ENCODE measurements at places on chromosomes 3 and 15.

DNA sequence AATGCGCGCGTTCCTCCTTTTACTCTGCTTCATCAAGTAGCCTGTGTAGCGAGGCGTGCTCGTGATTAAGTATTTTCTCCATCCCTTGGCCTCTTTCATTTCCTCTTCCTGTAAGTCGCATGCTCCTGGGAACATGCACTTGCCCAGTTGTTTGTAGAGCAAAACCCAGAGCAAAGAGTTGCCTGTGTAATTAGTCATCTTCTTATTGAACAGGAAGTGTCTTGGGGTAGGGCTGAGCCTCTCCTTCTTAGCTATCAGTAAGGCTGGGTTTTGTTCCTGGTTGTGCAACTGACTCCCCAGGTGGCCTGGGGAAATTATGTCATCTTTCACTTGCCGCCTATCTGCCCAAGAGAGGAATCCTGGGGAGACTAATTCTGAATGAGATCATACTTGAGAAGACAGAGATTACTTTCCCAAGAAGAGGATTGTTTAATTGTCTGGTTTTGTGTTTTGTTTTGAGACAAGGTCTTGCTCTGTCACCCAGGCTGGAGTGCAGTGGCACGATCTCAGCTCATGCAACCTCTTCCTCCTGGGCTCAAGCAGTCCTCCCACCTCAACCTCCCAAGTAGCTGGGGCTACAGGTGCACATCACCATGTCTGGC, 14.9 kb downstream of the LIPH start:
- DNase-seq: peak; percentile 92

DNA sequence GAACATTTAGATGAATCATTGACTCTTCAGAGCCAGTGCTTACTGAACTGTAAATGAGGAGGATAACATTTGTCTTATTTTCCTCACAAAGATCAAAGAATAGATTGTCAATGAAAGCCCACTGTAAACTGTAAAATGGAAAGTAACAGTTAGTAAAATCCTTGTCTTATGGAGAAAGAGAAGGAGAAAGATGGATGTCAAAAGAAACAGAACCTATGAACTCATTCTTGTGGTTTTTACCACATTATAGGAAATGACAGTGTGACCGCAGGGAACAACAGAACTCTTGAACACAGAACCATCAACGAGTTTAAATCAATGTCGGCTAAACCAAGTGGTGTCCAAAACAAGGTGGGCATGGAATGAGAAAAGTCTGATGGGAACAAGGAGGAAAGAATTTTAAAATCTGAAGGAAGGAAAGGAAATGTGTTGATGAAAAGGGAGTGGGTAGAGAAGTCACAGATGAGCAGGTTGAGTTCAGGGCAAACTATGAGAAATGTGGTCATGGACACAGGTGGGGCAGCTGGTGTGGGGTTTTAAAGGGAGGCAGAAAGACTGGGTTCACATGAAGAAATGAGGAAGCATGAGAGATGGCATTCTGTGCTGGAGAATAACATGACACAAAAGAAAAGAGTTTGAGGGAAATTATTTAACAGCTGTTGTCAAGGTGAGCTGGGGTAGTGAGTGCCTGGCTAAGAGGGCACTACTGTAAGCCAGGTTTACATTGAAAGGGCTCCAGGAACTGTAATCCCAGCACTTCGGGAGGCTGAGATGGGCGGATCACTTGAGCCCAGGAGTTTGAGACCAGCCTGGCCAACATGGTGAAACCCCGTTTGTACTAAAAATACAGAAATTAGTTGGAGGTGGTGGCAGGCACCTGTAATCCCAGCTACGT, 42.4 kb upstream of the ETV5 start:
- peak; percentile 58 for DNase-seq

DNA sequence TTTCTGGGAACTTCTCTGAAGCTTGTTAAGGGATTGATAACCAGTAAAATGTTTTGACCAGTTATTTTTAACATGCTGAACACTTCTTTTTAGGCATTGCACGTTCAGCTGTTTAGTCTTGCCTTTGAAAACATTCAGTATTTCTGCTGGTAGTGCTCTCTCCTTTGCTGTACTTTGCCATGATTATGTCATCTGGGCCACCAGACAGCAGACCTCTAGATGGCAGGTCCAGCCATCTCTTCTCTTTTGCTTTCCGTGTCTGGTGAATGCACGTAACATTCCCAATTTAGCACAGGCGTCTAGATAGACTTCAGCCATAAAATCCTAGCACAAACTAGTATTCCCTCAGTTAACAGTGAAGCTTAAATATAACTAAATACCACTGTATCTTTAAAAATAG, 57.8 kb downstream of the RAB7A start:
- no peak for DNase-seq

GRCh38 chr3:71512000-71512399, 71.5 kb downstream of the FOXP1 start:
- DNase-seq: peak; percentile 24

DNA sequence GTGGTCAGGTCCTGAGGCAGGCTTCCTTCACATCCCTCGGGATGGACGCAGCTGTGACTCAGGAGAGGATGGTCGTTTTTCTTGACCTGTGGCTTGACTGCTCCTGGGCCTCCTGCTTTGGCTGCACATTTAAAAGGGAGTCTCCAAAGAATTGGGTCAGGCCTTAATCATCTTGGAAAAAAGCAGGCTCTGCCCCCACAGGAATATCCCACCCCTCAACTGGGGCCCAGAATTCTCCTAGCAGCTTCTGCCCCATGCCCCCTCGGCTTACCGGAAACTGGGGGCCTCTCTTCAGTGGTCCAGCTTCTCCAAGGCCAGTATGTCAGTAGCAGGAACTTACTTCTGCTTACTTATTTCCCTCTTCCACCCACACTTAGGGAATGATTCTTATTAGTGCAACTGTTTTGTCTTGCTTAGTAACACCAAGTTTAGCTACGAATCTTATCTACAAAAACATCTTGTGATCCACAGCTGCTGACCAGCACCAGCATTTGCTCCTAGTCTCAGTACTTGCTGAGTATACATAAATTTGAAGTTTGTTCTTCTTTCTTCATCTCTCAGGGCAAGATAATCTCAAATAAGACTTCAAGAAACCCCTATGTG, 35.7 kb downstream of the ATG7 start:
- DNase-seq: no peak

DNA sequence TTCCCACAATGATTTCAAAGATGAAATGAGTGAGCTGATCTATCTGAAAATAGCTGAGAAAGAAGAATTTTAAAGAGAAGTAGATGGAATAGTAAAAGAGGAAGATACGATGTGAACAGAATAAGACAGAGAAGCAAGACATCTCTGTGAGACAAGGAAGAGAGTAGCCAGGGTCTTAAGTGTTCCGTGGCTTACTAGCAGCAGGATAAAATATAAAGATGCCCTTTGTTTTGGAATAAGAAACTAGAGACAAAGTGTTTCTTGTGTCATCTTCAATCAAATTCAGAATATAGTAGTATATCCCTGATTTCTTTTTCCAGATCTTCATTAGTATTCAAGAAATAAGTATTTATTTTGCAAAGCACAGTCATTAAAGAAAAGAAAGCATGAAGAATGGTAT, 281.0 kb upstream of the NECTIN3 start:
- no peak for DNase-seq

DNA sequence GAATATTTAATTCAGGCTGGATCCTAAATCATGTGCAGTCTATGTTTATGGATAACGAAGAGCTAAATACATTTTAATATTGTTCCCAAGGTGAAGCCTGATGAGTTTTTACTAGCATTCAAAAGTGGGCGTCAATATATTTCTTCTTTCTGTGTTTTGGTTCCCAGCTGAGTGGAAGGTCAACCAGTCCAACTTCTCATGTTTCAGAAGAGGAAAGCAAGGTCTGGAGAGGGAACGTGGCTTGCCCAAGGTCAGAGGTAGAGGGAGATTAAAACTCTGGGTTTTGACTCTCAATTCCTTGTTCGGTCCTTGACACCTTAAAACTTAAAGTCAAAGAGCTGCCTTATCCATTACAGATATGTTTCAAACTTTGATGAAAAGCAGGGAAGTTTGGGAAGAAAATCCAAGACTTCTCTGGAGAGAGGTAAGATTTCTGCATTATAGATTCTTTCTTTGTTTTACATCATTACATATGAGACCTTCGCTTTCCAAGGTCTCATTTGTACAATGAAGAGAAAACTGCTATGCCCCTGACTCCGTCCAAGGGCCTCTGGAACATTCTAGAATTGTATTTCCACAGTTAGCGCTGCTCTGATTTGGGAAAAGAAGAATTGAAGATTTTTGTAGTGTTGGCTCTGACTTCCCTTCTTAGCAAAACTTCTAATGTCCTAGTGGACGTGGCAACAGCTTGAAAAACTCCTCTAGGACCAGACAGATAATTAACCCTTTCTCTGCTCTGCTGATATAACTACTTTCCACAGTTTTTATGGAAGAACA, 57.7 kb upstream of the HES1 start:
- DNase-seq: no peak

DNA sequence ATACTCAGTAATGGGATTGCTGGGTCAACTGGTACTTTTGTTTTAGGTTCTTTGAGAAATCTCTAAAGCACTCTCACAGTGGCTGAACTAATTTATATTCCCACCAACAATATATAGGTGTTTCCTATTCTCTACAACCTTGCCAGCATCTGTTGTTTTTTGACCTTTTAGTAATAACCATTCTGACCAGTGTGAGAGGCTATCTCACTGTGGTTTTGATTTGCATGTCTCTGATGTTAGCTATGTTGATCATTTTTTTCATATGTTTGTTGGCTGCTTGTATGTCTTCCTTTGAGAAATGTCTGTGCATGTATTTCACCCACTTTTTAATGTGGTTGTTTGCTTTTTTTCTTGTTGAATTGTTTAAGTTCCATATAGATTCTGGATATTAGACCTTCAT, 98.2 kb upstream of the DCBLD2 start:
- no peak for DNase-seq

GRCh38 chr3:94114666-94115065, 51.8 kb downstream of the NSUN3 start:
- DNase-seq: no peak

DNA sequence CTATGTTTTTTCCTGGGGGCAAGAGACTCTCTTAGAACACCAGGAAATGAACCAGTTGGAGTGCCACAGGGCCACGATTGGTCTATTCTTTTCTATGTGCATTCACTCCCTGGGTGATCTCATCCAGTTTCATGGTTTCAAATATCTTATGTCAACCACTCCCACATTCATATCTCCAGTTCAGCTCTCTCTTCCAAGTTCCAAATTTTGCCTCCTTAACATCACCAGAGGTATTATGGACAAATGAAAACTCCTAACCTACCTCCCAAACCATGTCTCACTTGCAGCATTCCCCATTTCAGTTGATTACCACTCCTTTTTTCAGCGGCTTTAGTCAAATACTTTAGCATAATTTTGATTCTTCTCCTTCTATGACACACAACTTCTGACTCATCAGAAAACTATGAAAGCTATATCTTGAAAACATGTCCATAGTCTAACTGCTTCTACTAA, 203.1 kb upstream of the SEMA6D start:
- DNase-seq: no peak

GRCh38 chr15:50277370-50277769, 11.8 kb upstream of the HDC start:
- no peak for DNase-seq

DNA sequence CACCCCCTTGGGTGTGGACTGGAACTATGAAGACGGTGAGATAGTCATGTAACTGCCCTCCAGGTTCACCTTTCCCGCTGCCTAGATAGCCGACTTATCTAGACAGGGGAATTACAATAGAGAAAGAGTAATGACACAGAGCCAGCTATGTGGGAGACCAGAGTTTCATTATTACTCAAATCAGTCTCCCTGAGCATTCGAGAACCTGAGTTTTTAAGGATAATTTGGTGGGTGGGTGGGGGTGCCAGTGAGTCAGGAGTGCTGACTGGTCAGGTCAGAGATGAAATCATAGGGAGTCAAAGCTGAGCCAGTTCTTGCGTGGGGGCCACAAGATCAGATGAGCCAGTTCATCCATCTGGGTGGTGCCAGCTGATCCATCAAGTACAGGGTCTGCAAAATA, 19.7 kb upstream of the DNAJC19 start:
- peak; percentile 27 for DNase-seq
